OCI-LY7 (cell line): ENCODE measurements at places on chromosomes 5 and 9. TPM values are rescaled to one million over a fixed set of nuclear protein-coding genes. Genes with fewer than 3 reads are reported as not detected.

DNA sequence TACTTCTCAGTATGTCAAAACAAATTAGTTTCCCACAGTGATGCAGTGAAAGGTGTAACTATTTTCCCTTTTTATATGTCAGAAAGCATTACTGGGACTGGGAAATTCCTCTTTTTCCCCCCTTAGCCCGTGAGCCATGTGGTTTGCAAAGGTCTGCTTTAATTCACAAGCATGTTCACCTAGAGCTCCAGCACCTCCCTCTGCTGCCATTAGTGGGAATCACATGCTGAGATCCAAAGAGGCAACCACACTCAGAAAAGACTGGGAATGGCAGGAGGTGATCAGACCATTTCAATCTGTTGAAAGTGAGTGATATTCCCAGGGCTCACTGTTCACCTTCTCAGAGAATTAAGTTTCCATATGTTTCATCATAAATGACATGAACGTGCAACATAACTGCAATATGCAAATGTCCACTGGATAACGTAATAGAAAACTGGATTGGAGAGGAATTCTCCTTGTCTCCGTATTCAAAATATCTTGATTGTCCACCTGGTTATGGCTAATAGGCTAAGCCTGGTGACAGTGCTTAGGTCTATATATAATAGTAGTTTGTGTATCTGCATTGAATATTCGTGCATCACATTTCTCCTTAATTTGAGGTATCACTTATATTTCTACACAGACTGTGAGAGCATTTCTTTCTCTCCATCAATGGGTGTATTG, 703.5 kb upstream of the WWC1 start:
- DNase-seq, result no peak

GRCh38 chr5:10552183-10553143, 11.4 kb upstream of the ANKRD33B start:
- DNase-seq, result peak; percentile 77

- no peak for DNase-seq
Measured at GRCh38 chr9:20994486-20994885, 37.0 kb downstream of the HACD4 start.

DNA sequence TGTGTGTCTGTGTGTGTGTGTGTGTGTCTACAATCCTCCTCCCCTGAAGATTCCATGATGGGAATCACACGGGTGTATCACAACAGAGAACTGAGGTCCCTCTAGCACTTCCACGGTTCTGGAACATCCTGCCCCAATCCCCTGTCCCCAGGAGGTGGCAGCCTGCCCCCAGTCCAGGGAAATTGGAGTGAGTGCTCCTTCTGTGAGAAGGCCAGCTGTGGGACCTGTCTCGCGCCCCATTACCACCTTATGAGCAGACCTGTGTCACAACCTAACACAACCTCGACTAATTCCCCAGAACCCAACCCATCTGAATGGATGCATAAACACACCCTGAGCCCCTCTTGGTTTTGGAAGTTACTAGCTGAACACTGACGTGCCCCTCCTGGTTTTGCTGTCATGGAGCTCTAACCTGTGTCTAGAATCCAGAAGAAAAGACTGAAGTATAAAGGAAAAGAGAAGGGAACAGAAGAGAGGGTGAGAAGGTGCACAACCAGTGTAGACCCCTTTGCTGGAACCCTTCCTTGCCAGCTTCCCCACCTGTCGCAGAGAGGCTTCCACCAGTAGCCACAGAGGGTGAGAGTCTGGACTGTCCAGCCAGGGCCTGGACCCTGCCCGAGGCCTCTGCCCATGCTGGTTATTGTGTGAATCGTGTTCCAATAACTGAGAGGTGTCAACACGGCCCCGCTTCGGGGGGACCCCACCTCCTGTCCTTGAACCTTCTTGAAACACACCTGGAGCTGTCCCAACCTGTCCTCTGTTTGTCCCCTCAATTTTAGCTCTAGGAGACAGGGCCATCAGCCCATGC, 3.4 kb downstream of the BTNL9 start:
- peak; percentile 67 for DNase-seq

DNA sequence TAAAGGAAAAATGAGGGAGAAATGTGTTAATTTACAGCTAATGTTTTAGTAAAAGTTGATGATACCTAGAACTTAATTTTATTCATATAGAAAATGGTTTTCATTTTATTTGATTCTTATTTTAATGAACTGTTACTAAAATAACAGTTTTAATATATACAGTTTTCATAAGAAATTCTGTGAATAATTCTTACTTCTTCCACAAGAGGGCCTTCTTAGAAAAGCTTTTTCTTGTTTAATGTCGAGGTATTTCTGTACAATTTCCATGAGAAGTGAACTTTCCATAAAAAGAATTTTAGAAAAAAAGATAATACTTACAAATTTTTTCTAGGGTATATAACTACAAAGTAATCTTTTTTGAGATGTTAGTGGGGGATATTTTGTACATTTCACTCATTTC, 73.9 kb downstream of the KLF9 start:
- DNase-seq, result peak; percentile 35

DNA sequence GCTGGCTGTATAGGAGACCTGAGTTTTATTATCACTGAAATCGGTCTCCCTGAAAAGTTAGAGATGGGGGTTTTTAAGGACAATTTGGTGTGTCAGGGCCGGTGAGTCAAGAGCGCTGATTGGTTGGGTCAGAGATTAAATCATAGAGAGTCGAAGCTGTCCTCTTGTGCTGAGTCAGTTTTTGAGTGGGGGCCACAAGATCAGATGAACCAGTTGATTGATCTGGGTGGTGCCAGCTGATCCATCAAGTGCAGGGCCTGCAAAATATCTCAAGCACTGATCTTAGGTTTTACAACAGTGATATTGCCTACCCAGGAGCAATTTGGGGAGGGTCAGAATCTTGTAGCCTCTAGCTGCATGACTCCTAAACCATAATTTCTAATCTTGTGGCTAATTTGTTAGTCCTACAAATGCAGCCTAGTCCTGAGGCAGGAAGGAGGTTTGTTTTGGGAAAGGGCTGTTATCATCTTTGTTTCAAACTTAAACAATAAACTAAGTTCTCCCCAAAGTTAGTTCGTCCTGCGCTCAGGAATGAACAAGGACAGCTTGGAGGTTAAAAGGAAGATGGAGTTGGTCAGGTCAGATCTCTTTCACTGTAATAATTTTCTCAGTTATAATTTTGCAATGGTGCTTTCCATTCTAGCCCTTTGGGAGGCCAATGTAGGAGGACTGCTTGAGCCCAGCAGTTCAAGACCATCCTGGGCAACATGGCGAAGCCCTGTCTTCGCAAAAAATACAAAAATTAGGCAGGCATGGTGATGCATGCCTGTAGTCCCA, 31.6 kb upstream of the RFK start:
- no peak for DNase-seq

DNA sequence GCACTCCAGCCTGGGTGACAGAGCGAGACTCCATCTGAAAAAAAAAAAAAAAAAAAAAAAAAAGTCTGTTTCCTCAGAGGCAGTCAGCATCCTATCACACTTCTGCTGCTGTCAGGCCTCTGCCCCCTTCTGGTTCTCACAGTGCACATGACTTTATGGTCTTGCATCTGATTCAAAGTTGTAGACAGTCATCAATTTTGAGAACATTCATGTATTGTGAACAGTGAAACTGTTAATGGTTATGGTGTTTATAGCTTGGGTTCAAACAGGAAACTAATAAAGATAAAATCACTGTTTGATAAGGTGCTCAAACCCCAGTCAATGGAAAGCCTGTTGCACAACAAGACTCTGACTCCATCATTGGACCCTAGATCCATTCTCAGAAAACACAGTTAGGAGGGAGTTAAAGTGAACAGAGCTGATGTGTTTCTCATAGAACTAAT, 61.4 kb downstream of the FOXD1 start:
- no peak for DNase-seq

- no peak for DNase-seq
Measured at GRCh38 chr5:123285122-123286023, 137.8 kb downstream of the CEP120 start.

DNA sequence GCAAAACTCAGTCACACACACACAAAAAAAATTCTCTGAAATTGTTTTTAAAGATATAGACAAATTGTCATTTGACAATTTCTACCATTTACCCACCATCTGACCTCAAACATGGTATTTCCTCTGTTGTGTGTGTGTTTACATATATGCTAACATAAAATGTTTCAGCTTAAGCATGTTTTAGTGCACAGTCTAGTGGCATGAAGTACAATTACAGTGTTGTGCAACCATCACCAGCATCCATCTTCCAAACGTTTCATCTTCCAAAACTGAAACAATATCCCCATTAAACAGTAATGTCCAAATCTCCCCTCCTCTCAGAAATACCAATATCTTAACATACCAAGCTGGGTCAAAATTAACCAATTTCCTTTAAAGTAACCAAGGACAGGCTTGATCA, 65.2 kb downstream of the MYO10 start:
- DNase-seq, result no peak

DNA sequence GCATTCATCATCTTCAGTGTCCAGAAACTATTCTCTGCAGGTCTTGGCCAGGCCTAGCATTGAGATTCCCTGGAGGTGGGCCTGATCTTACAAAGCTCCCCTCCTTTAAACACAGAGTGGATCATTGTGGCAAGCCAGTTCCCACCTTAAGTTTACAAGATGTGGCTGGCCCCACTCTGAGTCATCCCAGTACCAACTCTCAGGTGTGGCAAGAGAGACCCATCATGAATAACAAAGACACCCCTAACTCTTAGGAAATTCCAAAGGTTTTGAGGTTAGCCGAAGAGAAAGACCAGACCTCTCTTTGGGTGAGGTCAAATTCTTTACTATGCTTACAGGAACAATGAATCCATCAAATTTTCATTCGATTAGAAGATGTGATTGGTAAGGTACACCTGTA, 78.2 kb downstream of the RFK start:
- no peak for DNase-seq

GRCh38 chr5:90390928-90391327, 18.6 kb downstream of the CETN3 start:
- DNase-seq, result no peak

DNA sequence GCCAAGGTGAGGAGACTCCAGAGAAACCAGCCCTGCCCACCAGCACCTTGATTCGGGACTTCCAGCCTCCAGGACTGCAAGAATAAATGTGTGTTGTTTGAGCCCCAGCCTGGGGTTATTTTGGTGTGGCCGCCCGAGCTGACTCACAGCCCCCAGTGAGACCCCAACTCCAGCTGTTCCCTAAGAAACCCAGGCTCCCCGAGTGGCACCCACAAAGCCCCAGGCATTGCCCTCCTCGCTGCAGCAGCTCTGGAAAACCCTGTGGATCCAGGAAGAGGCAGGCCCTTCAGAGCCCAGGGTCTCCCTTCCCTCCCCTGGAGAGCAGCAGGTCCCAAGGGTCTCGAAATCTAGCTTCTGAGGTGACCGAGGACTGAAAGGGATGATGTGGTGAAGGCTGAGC, 69.2 kb upstream of the PPP1R26 start:
- DNase-seq, result no peak

DNA sequence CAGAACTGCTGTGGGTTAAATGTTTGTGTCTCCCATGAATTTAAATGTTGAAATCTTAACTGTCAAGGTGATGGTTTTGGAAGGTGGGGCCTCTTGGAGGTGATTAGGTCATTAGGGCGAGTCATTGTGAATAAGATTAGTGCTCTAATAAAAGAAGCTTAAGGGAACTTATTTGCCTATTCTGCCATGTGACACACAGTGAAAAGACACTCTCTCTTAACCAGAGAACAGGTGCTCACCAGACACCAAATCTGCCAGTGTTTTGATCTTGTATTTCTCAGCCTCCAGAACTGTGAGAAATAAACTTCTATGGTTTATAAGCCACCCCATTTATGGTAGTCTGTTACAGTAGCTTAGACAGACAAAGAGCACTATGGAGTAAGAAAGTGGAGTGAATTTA, 117.9 kb upstream of the SV2C start:
- DNase-seq, result no peak

CCDC192 gene
- not detected in 2 replicates for total RNA-seq

IER5L gene
- 2.8 and 3.4 TPM in 2 replicates for total RNA-seq

SLC46A2 gene
- not detected in 2 replicates for total RNA-seq

SPIN1 gene
- total RNA-seq, result 39.0 and 45.1 TPM in 2 replicates

PDE8B gene
- 0.21 and 0.50 TPM in 2 replicates for total RNA-seq

NR2F1-AS1 gene
- total RNA-seq, result not detected in 2 replicates

PPP6C gene
- total RNA-seq, result 51.9 and 55.1 TPM in 2 replicates

CMYA5 gene
- total RNA-seq, result 0.13 and 0.21 TPM in 2 replicates
